ENCODE measurements at places on chromosomes 16 and 17. TPM values are rescaled to one million over a fixed set of nuclear protein-coding genes. Genes with fewer than 3 reads are reported as not detected.

CCR7 gene
- total RNA-seq = 0.37 TPM

LITAFD gene
- not detected for total RNA-seq

DNA sequence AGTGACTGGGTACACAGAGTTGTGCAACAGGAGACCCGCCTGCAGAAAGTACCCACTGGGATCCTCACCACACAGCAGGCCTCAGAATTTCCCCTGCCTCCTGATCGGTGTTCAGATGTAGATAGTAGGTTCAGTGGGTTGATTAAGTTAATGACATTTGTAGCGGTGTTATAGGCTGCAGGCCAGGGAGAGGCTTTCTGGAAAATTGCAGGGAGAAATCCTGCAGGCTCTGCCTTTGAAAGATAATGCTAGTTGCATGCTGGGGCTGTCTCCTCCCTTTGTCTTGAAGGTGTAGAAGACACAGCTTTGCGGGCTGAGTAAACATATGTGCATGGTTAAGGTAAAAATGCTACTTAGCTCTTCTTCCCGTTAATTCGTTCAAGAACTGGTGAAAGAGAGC is 406.3 kb upstream of the RBFOX1 start:
- peak overlapping the region; percentile 35 for H3K27ac ChIP-seq
- peak overlapping the region; percentile 17 for H3K4me3 ChIP-seq
- peaks cover 28% of the 10 kb centered on the region for H3K4me1 ChIP-seq
- H3K27me3 ChIP-seq = no peaks in the 10 kb centered on the region

PLD6 gene
- total RNA-seq = 0.22 TPM

DNA sequence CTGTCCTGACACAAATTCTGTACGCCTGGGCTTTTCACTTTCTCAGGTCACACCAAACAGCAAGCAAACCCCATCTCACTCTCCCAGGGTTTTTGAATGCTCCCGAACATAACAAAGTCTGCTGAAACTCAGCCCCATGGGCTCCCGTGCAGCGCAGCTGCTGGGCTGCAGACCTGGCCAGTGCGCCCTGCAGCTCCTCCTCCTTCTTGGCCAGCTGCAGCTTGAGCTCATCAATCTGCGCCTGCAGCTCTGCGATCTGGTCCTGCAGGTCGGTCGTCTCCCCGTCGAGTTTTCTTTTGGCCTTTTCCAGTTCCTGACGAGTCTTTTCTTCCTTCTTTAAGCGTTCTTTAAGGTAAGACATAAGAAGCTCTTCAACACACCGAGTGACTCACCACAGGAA is 70.5 kb downstream of the NDEL1 start:
- no peaks in the 10 kb centered on the region for H3K4me1 ChIP-seq
- H3K4me3 ChIP-seq = no peak overlapping the region
- no peak overlapping the region for H3K27ac ChIP-seq
- peaks cover 19% of the 10 kb centered on the region for H3K36me3 ChIP-seq

DNA sequence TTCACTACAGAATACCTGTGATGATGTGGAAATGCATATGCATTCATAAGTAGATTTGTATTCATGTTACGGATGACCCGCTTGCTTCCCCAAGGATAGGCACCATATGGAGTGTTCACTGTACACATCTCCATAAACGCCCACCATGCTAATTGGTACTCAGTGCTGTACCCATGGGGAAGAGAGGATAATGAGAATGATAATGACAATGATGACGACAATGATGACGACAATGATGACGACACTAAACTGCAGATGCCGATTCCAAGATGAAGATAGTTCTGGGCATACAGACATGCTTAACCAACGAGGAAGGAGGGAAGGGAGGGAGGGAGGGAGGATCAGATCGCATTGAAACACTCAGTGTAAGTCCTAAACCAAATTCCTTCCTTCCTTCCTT is 26.5 kb upstream of the ZFHX3 start:
- DNase-seq = no peak
- H3K36me3 ChIP-seq = no peaks in the 10 kb centered on the region
- peaks cover 75% of the 10 kb centered on the region for H3K27me3 ChIP-seq
- H3K27ac ChIP-seq = no peak overlapping the region
- H3K4me1 ChIP-seq = peaks cover 9% of the 10 kb centered on the region
- no peak overlapping the region for H3K4me3 ChIP-seq

TBX2 gene
- total RNA-seq = not detected

ZNF423 gene
- total RNA-seq = 42.3 TPM

SPIRE2 gene
- 6.5 TPM for total RNA-seq

TPSD1 gene
- total RNA-seq = not detected

GRCh38 chr17:8041249-8041928 is 2.5 kb downstream of the ALOX15B start:
- H3K27ac ChIP-seq = no peak overlapping the region
- DNase-seq = peak; percentile 72
- no peak overlapping the region for H3K4me3 ChIP-seq
- H3K36me3 ChIP-seq = no peaks in the 10 kb centered on the region
- H3K27me3 ChIP-seq = peaks cover 10% of the 10 kb centered on the region

GRCh38 chr17:81057079-81057730 is 22.3 kb downstream of the BAIAP2 start:
- no peaks in the 10 kb centered on the region for H3K36me3 ChIP-seq
- no peaks in the 10 kb centered on the region for H3K27me3 ChIP-seq
- peak; percentile 43 for DNase-seq
- no peak overlapping the region for H3K27ac ChIP-seq
- H3K4me1 ChIP-seq = peaks cover 17% of the 10 kb centered on the region

DNA sequence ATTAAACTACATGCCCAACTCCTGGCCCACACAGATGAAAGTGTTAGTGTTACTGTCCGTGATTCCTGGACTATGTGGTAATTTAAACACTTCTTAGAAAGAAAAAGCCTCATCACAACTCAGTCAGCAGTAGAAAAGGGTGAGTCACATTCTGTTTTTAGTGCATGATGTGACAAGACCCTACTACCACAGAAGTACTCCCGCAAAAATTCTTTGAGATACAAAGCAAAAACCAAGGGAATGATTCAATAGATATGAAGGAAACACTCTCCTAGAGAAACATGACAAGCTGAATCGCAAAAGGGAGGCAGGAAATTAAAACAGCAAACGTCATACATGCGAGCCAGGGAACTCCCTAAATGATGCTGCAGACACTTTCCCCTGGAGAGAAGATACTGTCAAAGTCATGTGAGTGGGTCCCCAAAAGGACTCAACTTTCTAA is 14.4 kb downstream of the SNN start:
- H3K4me1 ChIP-seq = no peaks in the 10 kb centered on the region
- no peak overlapping the region for H3K4me3 ChIP-seq
- no peak for DNase-seq
- H3K36me3 ChIP-seq = no peaks in the 10 kb centered on the region

- no peaks in the 10 kb centered on the region for H3K27me3 ChIP-seq
- no peak for DNase-seq
Observed at GRCh38 chr17:78641243-78641642, 64.0 kb upstream of the DNAH17 start.

TBC1D26 gene
- 4.4 TPM for total RNA-seq

DNA sequence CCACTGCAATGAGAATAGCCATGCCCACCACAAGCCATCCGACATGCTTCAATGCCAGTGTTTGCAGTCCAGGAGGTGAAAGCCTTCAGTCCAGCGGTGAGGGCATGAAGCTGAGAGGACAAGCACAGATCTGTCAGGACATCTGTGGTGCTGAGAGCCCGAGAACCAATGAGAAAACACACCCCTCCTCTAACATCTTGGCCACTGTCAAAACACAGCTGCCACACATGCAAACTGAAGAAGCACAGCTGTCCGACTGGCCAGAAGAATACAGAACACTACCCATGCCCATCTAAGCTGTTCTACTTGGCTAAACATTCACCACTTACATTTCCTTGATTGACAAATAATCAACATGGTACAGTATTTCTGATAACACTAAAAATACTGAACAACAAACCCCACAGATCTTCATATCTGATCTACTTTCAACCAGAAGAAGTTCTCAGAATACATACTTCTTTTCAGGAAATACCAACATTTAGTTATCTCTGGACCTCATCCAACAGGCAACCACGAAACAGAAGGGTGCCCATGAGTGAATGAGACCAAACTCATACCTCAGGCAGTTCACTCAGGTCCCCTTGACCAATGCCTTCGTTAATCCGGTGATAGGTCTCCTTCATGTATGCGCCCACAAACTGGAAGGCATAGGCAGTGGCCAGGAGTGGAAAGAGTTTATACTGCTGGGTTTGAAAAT is 10.2 kb upstream of the FBF1 start:
- H3K27ac ChIP-seq = no peak overlapping the region
- H3K27me3 ChIP-seq = no peaks in the 10 kb centered on the region
- no peaks in the 10 kb centered on the region for H3K4me1 ChIP-seq
- no peak for DNase-seq
- no peak overlapping the region for H3K4me3 ChIP-seq

DNA sequence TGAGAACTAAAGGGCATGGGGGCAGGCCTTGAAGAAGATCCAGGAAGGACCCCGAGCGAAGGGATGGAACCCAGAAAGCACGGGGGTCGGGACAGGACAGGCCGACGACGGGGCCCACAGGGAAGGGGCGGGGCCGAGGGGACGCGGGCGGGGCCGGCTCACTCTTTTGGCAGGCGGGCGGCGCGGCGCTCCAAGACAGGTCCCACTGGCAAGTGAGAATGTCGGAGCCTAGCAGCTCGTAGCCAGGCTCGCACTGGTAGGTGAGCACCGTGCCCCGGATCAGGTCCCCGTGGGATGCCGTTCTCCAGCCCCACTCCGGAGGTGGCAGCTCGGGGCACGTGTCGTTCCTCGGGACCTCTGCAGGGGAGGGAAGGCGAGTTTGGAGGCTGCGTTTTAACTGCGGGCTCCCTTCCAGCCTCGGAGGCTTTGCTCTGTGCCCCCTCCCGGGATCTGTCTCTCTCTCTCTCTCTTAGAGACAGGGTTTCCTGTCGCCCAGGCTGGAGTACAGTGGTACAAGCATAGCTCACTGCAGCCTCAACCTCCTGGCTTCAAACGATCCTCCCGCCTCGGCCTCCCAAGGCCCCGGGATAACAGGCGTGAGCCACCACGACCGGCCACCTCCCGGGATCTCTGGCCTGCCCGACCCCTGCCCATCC is 13.7 kb upstream of the CDIPT start:
- no peaks in the 10 kb centered on the region for H3K36me3 ChIP-seq
- peaks cover 3% of the 10 kb centered on the region for H3K4me1 ChIP-seq
- peaks cover 20% of the 10 kb centered on the region for H3K27me3 ChIP-seq
- peak overlapping the region; percentile 47 for H3K4me3 ChIP-seq
- H3K27ac ChIP-seq = no peak overlapping the region
- DNase-seq = peak; percentile 56

GRCh38 chr17:2705888-2706795 is 5.4 kb downstream of the CLUH start:
- no peak overlapping the region for H3K4me3 ChIP-seq
- H3K27me3 ChIP-seq = peaks cover 12% of the 10 kb centered on the region
- DNase-seq = no peak

GRCh38 chr16:28574925-28575324 is 21.2 kb downstream of the SGF29 start:
- H3K27ac ChIP-seq = no peak overlapping the region
- no peaks in the 10 kb centered on the region for H3K27me3 ChIP-seq
- H3K36me3 ChIP-seq = no peaks in the 10 kb centered on the region
- H3K4me1 ChIP-seq = peaks cover 22% of the 10 kb centered on the region

- H3K27me3 ChIP-seq = peaks cover 75% of the 10 kb centered on the region
- DNase-seq = peak; percentile 13
- H3K27ac ChIP-seq = no peak overlapping the region
- H3K36me3 ChIP-seq = no peaks in the 10 kb centered on the region
- H3K4me3 ChIP-seq = no peak overlapping the region
Observed at GRCh38 chr16:67151431-67152097, 766 bp upstream of the B3GNT9 start.

GRCh38 chr16:78057803-78058564 is 35.6 kb downstream of the CLEC3A start:
- DNase-seq = no peak
- no peaks in the 10 kb centered on the region for H3K4me1 ChIP-seq
- H3K4me3 ChIP-seq = no peak overlapping the region
- no peaks in the 10 kb centered on the region for H3K36me3 ChIP-seq
- H3K27ac ChIP-seq = no peak overlapping the region
- peaks cover 55% of the 10 kb centered on the region for H3K27me3 ChIP-seq

DNA sequence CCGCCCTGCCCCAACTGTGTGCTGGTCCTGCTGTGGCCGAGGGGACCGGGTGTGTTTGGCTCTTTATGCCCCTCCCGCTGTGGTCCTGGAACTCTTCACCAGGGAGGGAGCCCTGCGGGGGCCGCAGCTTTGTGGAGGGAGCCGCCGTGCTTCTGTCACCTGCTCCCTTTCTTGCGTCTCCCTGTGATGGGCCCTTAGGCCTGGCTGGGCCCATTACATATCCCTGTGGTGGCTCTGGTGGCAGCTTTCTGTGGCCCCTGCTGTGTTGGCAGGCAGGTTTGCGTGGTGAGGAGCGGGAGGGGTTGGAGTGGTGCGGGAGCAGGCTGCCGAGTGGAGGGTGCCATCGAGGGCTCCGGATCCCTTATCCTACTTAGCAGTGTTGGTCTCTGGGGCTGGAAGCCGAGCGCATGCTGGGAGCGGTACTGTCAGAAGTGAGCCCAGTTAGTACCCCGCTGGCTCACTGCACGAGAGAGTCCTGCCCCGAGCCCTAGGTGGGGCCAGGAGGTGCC is 60.4 kb downstream of the PDPK1 start:
- DNase-seq = no peak
- no peaks in the 10 kb centered on the region for H3K36me3 ChIP-seq
- H3K27me3 ChIP-seq = no peaks in the 10 kb centered on the region
- no peak overlapping the region for H3K4me3 ChIP-seq
- no peaks in the 10 kb centered on the region for H3K4me1 ChIP-seq

GPT2 gene
- total RNA-seq = 37.7 TPM

DNA sequence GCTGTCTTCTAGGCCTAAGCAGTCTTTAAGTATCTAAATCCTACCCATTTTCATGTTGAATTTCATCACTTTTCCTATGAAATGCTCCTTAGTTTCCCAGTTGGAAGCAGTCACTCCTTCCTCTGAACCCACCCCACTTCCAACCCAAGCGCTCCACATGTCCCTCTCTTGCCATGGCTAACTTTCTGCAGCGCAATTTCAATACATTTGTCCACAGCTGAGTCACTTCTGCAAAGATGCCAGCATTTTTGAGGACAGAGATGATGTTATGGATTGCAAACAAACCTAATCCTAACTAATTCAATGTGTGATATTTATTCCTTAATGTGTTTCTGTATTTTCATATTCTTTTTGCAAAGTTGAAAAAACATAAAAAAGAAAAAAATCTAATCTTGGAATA is 71.7 kb downstream of the HLF start:
- H3K27ac ChIP-seq = no peak overlapping the region
- H3K4me3 ChIP-seq = no peak overlapping the region
- no peaks in the 10 kb centered on the region for H3K27me3 ChIP-seq
- H3K36me3 ChIP-seq = no peaks in the 10 kb centered on the region
- no peak for DNase-seq
- H3K4me1 ChIP-seq = peaks cover 9% of the 10 kb centered on the region

- H3K4me3 ChIP-seq = no peak overlapping the region
- DNase-seq = no peak
- H3K36me3 ChIP-seq = no peaks in the 10 kb centered on the region
- H3K4me1 ChIP-seq = no peaks in the 10 kb centered on the region
- H3K27ac ChIP-seq = no peak overlapping the region
Observed at GRCh38 chr16:23428351-23428750, 24.6 kb downstream of the COG7 start.

WFDC1 gene
- not detected for total RNA-seq

TP53TG3 gene
- not detected for total RNA-seq

GRCh38 chr16:86541560-86541959 is 13.5 kb downstream of the MTHFSD start:
- H3K27me3 ChIP-seq = no peaks in the 10 kb centered on the region
- no peak for DNase-seq
- H3K27ac ChIP-seq = no peak overlapping the region
- no peaks in the 10 kb centered on the region for H3K36me3 ChIP-seq

Measured in neural progenitor cell (in vitro differentiated cells).